ENCODE measurements at places on chromosomes 4 and X.

- no peak for DNase-seq
Observed at GRCh38 chrX:78747971-78748370, 451 bp downstream of the LPAR4 start.

- DNase-seq, result no peak
Observed at GRCh38 chrX:1493877-1494510, 41.3 kb upstream of the ASMTL start.

- DNase-seq, result no peak
Observed at GRCh38 chr4:127917151-127917550, 36.5 kb downstream of the PLK4 start.

DNA sequence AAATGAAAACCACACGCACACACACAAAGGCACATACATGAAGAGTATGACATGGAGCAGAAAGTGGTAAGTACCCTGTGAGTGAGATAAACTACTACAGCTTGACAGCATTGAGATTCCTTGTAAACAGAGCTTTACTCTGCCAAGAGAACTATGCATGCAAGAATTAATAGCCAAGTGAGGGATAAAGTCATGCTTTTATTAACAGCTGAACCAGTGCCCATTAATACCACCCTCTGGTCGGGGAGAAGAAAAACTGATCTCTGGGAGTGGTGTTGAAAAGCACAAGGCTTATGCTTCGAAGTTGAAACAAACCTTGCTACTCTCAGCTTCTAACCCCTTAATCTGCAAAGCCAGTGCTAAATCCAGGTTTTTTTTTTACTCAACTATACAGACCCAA, 95.9 kb upstream of the C1QTNF7 start:
- no peak for DNase-seq

All from activated CD8-positive, alpha-beta memory T cell treated with anti-CD3 and anti-CD28 coated beads for 48 hours (primary cell).